ENCODE measurements at places on chromosomes 2 and 18.

- no peak for DNase-seq
These were observed 9.6 kb downstream of the MARCHF4 start for GRCh38 chr2:216362730-216363129.

- DNase-seq: no peak
These were observed 90.7 kb downstream of the WDPCP start for GRCh38 chr2:63497576-63497975.

DNA sequence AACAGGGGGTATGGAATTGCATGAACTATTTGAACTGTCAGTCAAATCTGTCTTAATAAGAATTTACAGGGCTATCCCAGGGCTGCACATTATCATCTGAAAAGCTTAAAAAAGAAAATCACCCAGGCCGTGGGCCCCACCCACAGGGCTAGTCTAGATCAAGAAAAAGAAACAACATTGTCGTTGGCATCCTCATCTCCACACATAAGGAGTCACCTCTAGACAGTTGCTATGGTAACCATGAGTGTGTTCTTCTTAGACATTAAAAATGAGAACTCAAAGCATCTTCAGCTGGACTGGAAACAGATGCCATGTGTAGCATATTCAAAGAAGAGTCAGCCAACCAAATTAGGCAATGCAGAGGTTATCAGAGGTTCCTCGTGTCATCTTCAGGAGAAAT lies 72.3 kb upstream of the CPO start:
- DNase-seq: no peak

DNA sequence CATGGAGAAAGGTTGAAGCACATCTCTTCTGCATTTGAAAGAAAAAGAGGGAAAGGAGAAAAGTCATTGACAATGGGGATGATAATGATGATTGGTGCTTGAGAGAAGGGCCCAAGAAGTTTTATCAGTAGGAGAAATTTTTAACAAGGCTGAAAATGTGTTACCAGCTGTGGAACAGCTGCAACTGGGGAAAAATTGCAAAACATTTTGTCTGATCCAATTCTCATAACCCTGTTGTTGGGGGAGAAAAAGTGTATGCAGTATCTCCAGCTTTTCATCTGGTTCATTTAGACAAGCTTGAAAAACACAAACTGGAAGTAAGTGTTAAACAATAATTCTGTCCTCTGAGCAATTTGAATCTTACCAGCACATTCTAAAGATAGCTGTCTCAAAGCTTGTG lies 92.7 kb downstream of the CSRNP3 start:
- no peak for DNase-seq

- DNase-seq: no peak
These were observed 363.0 kb downstream of the SS18 start for GRCh38 chr18:25727281-25727985.

- no peak for DNase-seq
These were observed 123.1 kb upstream of the HDAC4 start for GRCh38 chr2:239523954-239524330.

DNA sequence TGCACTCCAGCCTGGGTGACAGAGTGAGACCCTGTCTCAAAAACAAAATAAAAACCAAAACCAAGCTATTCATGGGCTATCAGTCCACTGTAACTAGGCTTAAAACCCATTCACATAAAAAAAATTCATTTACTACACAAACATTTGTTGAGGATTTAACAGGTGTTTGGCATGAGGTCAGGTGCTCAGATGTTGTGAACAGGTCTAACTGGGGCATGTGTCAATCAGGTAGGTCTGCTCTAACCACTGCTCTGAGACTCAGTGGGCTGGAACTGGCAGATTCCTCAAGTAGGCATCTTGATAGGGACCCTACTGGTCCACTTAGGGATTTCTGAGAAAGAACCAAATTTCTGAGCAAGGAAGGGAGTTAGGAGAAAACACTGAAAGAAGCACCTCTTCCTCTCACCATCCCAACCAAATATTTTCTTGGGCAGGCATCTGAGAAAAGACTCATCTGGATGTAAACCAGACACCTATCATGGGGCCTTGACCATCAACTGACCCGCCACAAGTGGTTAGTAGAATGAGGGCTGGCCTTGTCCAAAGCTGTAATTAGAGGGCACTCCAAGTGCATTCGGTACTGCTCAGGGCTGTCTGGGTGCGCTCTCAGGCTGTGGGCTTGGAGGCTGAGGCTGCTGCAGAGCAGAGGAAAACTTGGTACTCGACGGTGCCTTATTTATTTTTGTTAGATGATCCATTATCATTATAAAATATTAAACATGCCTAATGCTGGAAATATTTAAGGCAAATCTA lies 33.9 kb downstream of the WIPF1 start:
- no peak for DNase-seq

DNA sequence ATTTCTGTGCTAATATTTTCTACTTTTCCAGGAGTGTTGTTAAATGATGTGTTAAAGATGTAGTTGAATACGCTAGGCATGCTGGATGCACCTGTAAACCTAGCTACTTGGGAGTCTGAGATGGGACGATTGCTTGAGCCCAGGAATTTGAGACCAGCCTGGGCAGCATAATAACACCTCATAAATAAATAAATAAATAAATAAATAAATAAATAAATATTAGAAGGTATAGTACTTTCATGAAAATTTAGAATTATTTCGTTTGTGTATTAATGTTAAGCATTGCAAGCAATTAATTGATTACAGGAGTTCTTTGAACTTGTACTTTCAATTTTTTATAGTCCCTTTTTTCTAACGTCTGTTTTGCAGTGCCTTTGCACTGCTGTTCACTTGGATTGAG lies 137.2 kb downstream of the ATP9B start:
- no peak for DNase-seq

DNA sequence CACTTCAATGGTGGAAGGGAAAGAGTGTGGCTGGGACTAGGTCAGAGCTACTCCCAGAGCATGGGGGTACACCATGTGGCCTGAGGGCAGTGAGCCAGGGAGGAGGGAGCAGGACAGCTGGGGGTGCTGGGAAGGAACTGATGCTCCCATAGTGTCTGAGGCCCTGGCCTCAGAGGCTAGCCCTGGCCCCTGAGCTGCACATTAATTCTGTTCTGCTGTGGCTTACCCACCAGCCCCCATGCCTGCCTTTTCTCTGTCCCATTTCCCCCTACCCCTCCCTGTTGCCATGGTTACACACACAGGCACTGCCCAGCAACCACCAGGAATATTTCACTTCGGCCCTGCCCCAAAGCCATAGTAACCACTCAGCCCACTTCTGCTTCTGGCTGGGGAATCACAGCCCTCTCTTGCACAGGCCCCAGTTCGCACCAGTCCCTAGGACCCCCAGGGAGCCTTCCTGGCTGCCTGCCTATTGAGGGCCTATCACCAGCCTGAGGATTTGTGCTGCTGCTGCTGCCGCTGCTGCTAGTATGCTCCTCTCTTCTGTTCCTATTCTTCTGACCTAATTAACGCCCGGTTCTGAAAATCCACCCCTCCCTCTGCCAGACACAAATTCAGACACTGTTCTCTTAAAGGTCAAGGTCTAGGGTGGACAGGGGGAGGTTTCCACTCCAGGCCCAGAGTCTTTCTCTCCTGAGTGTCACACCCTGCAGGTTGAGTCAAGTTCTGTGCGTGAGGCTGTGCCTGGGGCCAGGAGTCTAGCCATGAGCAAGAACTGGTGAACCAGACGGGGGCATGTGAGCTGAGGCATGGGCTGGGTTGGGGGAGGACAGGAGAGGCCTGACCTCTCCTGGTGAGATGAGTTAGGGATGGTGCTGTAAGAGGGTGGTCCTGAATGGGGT lies 87.1 kb upstream of the MCFD2 start:
- no peak for DNase-seq

GRCh38 chr2:96668771-96669170 lies 26.2 kb downstream of the FER1L5 start:
- no peak for DNase-seq

GRCh38 chr2:6909431-6910385 lies 7.5 kb upstream of the RNF144A start:
- no peak for DNase-seq

GRCh38 chr2:60838481-60838880 lies 42.9 kb upstream of the REL start:
- no peak for DNase-seq

DNA sequence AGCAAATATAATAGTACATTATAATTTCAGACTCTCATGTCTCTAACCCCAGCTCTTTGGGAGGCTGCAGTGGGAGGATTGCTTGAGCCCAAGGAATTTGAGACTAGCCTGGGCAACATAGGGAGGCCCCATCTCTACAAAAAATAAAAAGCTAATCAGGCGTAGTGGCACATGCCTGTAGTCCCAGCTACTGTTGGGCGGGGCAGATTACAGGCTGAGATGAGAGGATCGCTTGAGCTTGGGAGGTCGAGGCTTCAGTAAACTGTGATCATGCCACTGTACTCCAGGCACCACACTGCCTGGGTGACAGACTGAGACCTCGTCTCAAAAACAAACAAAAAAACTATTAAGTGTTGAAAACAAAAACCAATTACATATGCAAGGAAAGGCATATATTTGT lies 123.0 kb upstream of the MYO3B start:
- DNase-seq: no peak
